ENCODE measurements at places on chromosomes 3 and 15. TPM values are rescaled to one million over a fixed set of nuclear protein-coding genes. Genes with fewer than 3 reads are reported as not detected.

Gene PRICKLE2
- 9.6 TPM for total RNA-seq

Gene ADAMTS9
- total RNA-seq: 0.86 TPM

- peak; percentile 76 for DNase-seq
These were observed 204.2 kb upstream of the PROK2 start for GRCh38 chr3:71989165-71989564.

DNA sequence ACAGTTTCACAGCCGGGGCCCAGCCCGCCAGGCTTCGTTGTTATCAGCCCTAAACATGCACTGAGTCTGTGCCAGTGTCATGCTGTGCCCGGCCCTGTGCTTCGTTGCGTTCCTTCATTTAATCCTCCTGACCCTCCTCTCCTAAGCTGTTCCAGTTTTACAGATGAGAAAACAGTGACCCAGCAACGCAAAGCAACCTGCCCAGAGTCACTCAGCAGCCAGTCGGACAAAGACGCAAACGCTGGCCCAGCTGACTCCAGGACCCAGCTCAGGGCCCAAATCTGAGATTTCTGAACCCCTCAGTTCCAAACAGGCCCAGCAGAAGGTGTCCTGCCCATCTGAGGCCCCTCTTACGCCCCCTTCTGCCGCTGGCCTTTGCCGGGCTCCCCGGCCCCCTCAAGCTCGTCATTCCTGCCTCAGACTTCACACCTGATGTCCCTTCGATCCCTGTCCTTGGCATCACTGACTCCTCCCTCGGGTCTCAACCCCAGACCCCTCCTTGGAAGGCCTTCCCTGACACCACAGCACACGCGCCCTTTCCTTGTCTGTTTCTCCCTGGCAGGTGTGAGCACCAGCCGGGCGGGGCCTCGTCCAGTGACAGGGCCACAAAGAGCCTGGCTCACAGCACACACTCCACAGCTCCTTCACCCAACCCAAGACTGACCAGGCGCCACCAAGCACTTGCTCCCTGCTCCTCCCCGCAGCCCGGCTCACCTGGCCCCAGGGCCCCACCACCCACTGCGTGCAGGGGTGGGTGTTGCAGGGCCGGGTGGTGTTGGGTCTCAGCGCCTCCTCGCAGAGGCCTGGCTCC is 48.1 kb downstream of the ADAMTS7 start:
- DNase-seq: no peak

Gene SLC2A2
- not detected for total RNA-seq

DNA sequence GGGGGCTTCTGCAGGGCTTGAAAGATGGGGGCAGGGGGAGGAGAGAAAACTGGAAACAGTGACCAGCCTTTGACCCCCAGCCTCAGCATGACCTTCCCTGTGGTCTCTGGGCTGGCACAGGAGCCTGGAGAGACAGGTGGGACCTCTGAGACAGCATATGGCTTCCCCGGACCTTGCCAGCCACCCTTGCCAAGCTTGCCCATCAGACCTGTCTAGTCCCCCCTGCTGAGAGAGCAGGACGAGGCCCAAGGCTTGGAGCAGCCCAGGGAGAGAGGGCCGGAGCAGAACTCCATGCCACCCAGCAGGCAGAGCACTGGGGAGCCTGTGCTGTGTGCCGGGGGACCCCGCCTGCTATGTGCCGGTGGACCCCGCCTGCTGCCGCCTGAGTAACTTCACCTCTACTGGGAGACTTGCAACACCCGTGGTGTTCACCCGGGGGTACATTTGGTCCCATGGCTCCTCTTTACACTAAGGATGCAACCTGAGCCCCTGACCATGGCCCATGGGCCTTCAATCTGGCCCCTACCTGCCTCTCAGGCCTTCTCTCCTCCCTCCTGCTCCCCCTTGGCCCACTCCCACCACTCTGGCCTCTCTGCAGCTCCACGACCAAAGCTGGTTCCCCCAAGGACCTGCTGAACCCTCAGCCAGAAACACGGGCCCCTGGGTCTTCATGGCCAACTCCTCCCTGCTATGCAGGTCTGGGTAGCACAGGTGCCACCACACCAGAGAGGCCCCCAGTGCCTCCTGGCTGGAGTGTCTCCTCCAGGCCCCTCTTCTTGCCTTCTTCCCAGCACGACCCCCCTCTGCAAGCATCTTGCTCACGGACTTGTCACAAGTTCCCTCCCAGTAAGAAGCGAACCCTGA is 21.1 kb upstream of the SLC41A3 start:
- no peak for DNase-seq

DNA sequence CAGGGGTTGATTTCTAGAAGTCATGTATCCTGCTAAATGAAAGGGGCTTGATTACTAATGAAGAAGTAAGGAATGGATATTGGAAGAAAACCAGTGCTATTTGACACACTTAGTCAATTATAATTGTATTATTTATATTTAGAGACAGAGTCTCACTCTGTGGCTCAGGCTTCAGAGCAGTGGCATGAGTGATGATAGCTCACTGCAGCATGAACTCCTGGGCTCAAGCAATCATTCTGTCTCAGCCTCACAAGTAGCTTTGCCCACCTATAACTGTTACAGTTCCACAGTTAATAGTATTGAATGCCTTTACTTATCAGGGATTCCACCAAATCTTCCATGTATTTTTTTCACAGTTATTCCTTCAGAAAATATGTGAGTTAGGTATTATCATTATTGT is 432.0 kb upstream of the TGFBR2 start:
- DNase-seq: no peak

DNA sequence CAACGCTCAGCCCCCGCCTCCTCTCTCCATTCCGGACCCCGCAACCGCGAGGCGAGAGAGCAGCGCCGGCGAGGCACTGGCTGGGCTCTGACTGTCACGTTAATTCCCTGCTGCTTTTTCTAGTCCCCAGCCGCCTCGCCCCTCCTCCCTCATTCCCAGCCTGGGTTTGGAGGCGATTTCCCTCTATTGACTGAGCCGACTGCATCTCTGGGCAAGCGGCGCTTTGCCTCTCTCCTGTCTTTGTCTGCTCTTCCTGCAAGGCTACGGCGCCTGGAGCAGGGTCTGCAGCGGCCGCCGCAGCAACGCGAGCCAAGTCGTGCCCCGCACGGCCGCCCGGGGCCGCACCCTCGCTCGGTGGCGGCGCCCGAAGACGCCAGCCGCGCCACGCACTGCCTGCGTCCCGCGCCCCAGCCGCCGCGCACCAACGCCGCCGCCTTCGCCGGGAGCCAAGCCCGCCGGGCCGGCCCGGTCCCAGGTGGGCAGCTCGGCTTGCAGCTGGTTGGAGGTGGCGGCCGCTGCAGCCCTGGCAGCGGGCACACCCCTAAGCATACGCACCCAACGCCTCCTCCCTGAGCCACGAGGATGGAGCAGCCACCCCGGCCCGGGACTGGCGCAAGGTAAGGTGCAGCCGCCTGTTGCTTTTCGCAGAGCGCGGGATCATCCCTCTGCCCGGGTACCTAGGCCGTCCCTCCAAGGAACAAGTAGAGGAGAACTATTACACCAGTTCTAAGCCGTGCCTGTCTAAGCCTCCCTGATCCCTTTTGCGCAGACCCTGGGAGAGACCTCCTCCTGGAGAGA is at the start of gene LRRC3B:
LRRC3B (plus strand) TSS at position 152 of the 798 bp plus-strand sequence. CDS start 86,901 bp downstream, outside the sequence.
- no peak for DNase-seq

- DNase-seq: peak; percentile 99
These were observed 98.9 kb upstream of the TLE3 start for GRCh38 chr15:70196372-70197316.
